CD4-positive, alpha-beta T cell treated with Interferon gamma for 1 hour (primary cell): ENCODE measurements at places on chromosomes 1 and 21.

DNA sequence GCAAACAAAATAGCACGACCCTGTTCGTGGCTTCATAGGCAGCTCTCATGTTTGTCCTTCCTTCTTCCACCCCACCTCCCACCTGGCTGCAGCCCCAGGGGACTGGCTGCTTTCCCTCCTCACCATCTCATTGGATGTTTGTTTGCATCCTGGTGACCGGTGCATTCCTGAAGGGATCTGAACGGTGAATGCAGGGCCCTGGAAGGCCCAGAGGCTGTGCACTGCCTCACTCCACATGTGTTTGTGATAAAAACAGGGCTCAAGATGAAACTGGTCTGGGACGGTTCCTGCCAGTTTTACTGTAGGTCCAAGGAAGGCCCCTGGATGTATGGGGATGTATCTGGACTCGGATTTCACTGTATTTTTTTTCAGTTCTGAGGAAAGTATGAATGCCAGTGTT, 42.8 kb downstream of the CNN3 start:
- no peak for DNase-seq

DNA sequence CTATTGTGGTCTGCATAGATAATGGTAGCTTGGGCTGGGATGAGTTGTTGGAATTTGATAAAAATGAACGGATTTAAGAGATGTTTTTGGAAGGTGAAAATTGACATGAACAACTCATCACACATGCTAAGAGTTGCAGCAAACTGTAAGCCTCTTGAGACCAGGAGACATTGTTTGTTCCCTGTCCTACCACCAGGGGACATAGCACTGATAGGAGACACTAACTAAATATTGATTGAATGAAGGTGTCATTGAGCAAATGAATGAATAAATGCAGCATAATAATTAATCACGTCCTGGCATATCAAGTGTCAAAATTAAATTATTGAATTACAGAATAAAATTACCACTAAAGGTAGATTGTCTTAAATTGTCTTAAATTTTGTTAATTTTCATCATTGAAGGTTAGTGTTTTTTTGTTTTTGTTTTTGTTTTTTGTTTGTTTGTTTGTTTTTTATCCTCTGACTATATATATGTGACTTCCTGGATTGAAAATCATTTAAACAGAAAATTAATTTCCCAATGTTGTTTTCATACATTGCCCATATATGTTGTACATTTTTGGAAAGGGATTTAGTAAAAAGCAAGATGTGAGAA, 285.3 kb upstream of the C1orf105 start:
- DNase-seq = no peak

DNA sequence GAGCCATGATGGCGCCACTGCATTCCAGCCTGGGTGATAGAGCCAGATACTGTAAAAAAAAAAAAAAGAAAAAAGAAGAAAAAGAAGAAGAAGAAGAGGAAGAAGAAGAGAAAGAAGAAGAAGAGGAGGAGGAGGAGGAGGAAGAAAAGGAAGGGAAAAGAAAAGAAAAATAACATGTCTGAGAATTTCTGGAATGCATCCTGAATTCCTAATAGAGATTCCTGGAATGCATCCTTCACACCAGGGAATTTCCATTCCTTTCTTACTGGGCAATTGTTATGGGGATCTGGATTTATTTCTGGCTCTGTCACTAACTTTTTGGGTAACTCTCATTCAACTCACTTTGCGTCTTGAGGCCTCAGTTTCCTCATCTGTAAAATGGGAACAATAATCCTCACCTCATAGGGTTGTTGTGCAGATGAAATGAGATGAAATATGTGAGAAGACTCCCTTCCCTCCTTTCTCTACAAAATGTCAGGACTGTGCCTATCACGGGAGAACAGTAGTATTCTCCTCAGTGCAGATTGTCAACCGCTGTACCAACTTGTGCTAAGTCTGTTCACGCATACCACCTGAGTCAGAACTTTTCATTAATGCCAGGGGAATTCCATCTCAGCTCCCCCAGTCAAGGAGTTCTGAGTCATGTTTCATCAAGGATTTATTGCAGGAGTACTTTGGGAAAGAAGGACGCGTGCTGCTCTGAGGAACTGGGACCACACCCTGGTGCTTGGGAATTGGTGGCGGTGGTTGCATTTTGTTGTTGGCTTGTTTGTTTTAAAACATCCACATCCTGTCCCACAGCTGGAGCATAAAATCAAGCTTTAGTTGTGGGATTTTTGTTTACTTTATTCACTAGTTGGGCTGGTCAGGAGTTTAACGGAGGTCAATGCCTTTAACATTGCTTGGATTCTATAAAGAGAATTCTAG, 42.4 kb upstream of the ROR1 start:
- no peak for DNase-seq

- no peak for DNase-seq
Observed at GRCh38 chr1:72281637-72282270, 585 bp downstream of the NEGR1 start.

DNA sequence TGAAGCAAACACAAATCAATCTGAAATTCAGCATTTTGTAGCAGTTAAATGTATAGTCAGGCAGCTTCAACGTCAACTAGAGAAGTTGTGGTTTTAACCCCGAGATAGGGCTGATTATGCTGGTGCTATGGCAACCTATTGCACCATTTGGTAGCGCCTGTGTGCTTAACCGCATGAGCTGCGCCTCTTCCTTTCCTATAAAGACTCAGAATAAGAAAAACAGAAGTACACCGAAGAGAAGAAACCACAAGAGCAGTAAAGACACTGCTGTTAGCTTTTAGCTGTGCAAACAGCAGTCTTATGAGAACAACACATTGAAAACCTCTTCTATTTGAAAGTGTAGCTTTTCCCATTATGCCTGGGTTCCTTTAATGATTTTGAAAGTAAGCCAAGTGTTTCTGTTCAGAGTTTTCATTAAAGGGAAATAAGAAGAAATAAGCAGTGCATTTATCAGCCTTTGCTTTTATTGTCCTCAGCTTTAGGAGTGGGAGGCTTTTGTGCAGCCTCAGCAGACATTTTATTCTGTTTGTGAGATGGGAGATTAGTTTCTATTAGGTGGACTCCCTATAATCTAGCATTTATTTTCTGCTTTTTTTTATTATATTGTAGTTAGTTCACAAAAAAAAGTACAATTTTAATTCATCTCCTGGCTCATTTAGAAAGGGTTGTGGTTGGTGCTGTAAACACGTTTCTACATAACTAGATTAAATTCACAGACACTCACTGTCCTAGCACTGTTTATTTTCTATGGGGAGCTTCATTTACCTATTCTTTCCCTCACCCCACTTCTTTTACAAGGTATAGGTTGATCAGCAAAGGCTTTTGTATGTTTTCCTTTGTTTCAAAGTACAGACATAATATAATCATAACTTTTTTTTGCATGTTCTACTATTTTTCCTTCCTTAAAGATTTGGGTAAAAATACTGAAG, 43.3 kb downstream of the PTPRC start:
- DNase-seq = peak; percentile 93

DNA sequence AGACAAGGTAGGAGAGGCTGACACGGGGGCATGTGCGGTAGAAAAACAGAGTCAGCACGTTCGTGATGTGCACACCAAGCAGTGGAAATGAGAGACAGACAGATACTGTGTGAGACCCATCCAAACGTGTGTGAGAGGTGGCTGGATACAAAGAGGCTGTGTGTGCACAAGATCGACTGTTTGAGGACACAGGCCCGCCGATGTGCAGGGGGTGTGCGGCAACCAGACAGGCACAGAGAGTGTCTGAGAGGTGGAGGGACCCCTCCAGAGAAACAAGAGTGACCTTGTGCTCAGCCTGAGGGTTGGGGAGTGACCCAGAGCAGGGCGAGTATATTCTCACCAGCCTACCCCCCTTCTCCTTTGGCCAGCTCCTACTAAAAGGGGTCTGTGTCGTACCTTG, 97.8 kb upstream of the IPO9 start:
- no peak for DNase-seq

- DNase-seq = no peak
Observed at GRCh38 chr1:8318436-8318835, 522 bp downstream of the SLC45A1 start.

DNA sequence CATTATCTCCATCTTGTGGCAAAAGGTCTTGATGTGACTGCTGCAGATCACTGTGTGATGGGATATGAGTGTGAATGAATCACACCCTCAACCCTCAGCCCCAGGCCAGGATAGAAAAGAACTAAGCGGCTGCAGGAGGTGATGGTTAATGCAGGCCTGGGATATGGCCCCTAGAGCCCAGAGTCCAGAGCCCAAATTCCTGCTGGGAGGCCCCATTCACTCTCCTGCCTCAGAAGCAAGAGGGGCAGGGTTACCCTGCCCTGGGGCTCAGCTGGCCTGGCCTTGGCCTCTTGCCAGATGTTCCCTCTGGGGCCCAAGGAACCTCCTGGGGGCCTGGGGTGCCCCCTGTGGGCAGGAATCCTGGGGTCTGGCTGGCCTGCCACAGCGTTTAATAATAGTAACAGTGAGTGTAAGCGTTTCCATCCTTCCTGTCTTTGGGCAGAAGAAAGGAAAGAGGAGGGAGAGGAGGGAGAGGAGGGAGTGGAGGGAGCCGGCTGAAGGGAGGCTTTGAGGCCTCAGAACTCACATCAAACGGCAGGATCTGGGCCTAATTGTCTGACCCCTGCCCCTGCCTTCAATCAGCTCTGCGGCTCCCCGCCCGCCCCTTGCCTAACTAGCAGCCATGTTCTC, 26.2 kb downstream of the DMAP1 start:
- DNase-seq = no peak

DNA sequence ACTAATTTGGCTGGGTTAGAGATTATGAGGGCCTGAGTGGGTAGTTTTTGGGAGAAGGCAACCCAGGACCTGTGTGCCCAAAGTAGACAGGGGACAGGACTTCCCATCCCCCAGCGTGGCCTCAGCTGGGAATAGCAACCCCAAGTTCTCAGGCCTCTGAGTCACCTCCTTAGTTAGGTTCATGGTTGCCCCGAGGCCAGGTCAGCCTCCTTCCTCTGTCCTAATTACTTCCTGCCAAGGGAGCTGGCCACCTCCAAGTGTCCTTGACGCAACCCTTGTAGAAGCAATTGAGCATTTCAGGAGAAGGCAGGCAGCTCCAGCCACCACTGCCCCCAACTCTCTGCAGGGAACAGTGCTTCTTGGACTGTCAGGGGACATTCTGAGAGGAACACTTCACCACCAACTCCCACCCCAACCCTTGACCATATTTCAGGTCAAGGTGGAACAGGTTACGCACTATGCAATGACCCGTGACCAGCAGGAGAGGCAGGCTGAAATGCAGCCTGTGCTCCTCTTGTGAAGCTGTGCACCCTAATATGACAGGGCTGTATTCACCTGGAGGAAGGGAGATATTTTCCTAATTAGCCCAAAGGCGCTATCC, 5.1 kb upstream of the NT5C1A start:
- DNase-seq = no peak

DNA sequence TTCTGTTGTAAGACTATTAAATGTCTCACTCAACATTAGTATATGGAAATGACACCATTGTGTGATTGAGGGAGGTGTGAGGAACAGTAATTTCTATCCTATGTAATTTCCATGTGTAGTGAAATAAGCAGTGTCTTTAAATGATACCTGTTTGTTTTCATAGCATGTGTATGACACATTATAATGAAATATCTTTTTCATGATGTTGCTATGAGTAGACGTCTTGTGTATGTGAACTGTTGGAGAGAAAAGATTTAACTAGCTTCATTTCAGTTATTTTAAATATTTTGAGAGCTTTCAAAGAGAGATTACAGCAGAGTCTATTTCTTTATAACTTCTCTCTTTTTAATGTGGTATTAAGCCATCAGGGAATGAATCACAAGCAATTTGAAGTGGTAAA, 71.5 kb upstream of the QSOX1 start:
- no peak for DNase-seq

DNA sequence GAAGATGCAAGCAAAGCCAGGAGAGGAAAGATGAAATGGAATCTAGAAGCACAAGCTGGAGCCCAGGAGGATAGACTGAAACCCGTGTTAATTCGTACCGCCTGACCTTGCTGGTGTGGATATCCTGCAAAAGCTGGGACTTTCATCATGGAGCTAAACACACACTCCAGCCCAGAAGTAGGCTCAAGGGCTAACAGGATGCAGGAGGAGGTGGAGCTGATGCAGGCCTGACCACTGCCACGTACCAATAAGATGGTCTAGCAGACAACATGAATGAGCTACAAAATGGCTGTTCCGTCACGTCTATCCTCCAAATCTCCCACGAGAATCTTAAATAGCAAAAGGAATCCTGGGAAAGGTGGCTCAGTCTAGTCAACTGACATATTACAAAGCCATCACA, 270.3 kb downstream of the SDCCAG8 start:
- DNase-seq = no peak

DNA sequence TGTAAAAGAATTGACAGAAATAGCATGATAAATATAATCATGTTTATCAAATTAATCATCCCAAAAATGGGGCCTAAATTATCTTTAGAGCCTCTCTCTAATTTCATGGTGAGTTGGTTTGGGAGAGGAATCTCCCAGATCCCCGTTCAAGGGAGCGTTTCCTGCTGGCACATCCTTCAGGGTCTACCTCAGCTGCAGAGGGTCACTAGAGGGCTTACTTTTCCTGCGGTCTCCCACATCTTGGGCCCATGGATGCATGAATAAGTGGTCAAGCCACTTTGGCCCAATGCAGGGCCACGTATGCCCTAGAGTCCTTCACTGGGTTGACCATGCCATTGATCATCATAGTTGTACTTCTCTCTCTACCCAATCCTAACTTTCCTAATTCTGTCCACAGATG, 164.1 kb downstream of the USP25 start:
- no peak for DNase-seq

- DNase-seq = no peak
Observed at GRCh38 chr1:17503146-17503545, 36.4 kb upstream of the ARHGEF10L start.

GRCh38 chr1:29959356-29959755, 723.0 kb downstream of the PTPRU start:
- no peak for DNase-seq

- DNase-seq = no peak
Observed at GRCh38 chr1:185679220-185679619, 55.0 kb upstream of the HMCN1 start.

GRCh38 chr1:148309940-148310500, 157.9 kb upstream of the NBPF11 start:
- no peak for DNase-seq

GRCh38 chr1:8373581-8374241, 55.8 kb downstream of the SLC45A1 start:
- no peak for DNase-seq

DNA sequence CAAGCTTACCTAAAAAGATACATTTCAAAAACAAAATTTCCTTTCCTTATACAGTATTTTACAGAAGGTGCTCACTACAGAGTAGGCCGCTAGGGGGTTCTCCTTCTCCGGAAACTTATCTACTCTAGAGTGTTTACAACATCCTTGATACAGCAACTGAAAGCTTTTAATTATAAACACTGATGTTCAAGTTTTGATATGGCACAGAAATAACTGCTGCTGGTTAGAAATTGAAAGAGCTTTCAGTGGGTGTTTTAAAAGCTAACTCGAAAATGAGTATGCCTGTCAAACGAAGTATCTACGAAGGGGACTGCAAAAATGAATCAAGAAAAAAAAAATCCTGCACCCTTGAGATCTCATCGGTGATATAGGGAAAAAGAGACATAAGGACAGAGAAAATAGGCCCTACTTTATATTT, 1.0 kb downstream of the YOD1 start:
- peak; percentile 40 for DNase-seq
